ENCODE measurements at places on chromosomes 13 and 19. TPM values are rescaled to one million over a fixed set of nuclear protein-coding genes. Genes with fewer than 3 reads are reported as not detected.

The KLK2 gene
- 94.6 TPM for total RNA-seq

The IGFL2 gene
- total RNA-seq: not detected

The ARMC6 gene
- total RNA-seq: 16.3 TPM

The KLK4 gene
- not detected for total RNA-seq

The TNFSF11 gene
- not detected for total RNA-seq

The ZBTB45 gene
- 49.0 TPM for total RNA-seq

The ERICH4 gene
- total RNA-seq: not detected

The CYP2B6 gene
- not detected for total RNA-seq

The SUGP1 gene
- 44.9 TPM for total RNA-seq

The FBXL3 gene
- 14.7 TPM for total RNA-seq

The DCT gene
- not detected for total RNA-seq

The NR2F6 gene
- 641 TPM for total RNA-seq

The BLOC1S3 gene
- total RNA-seq: 4.2 TPM

The PRR19 gene
- total RNA-seq: not detected
